ENCODE measurements at places on chromosomes 3 and 15.

GRCh38 chr15:81332326-81332725 lies 8.4 kb upstream of the STARD5 start:
- DNase-seq = no peak

DNA sequence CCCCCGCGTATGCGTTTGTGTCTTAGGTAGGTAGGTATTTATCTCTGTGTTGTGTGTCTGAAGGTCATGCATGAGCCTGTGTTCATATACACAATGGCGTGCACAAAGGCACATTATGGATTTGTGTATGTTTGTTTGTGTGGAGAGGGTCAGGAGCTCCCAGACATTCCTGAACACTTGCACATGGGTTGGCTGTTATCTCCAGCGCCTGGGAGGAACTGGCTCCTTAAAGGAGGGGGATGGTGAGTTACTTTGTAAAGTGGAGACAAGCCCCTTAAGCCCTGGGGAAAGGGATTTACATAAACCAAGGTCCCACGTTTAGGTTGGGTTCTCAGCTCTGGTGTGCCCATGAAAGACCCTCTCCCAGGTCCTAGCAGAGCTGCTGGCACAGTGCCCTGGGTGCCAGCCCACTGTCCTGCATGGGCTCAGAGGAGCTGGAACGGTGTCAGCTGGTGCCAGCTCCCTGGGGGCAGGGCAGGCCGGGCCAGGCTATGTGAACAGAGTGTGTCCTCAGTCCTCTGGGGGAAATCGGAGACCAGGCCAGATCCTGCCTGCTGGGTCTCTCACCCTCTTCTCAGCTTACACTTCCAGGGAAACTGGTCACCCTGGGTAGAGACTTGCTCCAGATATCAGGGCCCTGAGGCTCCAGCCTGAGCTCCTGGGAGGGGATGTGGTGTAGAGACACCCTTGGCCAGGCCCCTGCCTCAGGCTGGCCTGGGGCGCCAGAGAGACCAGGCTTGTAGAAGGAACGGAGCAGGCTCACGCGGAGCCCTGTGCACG lies 25.1 kb downstream of the SNX33 start:
- no peak for DNase-seq

GRCh38 chr15:79170256-79170664 lies 79.7 kb upstream of the RASGRF1 start:
- no peak for DNase-seq

GRCh38 chr15:89303986-89304385 lies 30.6 kb downstream of the POLG start:
- DNase-seq = no peak

DNA sequence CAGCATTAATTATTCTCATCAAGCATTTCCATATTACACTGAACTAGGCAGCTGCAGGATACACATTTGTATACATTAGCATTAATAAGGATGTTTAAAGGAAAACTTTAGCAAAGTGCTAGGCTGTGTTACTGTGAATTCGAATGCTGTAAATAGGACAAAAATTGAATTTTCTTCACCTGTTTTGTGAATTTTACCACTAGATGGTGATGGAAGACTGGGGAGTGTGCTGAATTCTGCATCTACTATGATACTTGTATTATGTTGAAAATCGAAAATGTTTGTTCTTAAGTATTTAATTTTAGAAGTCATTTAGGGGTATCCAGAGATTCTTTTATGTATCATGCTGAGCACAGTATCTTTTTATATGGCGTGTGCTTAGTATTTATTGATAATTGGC lies 12.3 kb upstream of the P2RY14 start:
- peak; percentile 67 for DNase-seq

DNA sequence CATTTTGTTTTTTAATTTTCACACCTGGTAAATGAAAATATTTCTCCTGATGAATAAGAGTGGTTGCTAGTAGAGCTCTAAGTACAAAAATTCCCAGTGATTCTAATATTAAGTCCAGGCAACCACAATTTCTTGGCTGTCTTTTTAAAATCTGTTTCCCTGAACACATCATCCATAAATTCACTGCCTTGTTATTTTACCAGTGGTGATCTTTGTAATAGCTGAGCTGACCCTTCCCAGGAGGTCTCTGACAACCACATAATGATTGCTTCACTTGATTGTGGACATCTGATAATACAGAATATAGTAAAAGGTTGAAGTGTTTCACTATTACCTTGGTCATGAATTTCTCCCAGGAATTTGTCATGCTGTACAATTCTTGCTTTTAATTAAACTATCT lies 13.9 kb upstream of the TOP2B start:
- no peak for DNase-seq

All from HT-29 (cell line).